ENCODE measurements at places on chromosomes 12 and 14.
A peak's percentile ranks its signal among the peaks of the same experiment; 100 is the strongest.

DNA sequence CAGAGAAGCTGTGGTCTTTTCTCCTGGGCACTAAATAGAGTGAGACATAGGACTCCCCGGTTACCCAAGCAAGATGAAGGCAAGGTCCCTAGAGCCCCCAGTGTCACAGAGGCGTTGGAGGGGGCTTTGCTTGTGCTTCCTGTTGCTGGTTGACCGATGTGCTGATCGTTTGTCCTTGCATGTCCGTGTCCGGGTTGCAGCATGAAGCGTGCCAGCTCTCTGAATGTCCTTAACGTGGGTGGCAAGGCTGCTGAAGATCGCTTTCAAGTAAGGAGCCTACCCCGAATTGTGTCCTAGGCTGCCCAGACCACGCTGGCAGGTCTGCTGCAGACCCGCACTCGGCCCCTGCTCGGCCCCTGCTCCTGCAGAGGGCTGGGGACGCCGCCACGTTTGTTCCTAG lies 23.1 kb downstream of the XRCC3 start:
- DNase-seq = no peak

DNA sequence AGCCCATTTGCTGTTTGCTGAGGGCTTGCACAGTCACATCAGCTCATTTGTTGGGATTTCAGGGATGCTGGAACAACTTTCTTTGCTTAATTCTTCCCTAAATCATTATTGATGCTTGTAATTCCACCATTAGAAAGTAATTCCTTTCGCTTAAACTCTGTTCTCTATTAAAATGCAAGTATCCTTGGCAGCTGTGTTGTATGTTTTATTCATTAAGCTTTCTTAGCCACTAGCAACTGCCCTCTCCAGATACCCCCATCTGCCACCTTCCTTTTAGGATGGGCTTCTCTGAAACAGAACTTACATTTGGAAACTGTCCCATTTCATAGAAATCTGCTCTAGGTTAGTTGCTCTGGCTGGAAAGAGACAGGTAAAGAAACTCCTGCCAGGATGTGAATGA lies 43.7 kb downstream of the ADCK1 start:
- DNase-seq = no peak

DNA sequence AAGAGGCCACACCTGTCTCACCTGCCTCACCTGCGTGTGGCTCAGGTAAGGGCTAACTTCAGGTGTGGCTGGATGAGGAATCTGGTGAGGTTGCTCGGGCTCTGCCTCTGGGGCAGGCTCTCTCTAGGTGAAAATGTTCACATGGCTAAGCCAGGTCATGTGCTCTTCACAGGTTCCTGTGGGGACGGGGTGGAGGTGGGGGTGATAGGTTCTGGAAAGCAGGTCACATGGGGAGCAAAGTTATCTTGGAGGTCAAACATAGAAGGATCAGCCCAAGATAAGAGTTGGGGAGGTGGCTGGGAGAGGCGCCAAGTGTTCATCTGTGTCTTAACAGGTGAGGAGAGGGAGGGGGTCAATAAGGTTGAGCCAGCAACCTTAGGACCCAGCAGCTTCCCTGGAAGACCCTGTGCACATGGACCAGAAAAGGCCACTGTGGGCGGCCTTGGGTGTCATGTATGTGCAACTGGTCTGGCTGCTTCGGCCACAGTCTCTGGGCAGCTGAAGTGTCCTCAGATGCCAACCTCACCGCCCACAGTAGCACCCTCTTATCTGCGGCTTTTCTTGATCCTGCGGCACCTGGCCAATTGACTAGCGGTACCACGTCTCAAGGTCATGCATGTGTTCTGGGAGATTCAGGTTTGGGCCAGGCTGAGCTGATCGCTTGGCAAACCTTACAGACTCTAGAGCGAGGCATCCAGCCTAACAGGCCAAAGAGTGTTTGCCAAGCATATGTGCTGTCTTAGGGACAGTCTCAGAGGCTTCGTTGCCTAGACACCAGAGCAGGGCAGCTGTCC lies 60.5 kb downstream of the CACNA1C start:
- DNase-seq = no peak

- DNase-seq = no peak
These were observed 166.4 kb downstream of the STXBP6 start for GRCh38 chr14:24883576-24883975.

DNA sequence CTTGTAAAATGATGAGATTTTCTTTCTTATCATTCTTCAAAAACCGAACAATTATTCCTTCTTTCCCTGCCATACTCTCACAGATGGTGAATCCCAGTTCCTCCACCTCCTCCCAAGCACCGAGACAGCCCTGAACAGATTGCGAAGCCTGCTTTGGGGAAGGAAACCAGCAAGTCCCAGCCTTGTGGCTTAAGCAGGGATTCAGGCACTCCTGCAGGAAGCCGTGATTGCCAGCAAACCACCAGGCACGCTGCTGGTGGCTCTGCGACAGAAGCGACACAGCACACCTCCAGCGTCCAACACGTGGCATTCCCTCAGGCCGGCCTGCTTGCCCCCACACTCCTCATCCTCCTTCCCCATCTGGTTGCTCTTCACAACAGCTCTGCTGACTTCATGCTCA lies 237.7 kb downstream of the GXYLT1 start:
- no peak for DNase-seq

- DNase-seq = no peak
These were observed 134.5 kb upstream of the MED13L start for GRCh38 chr12:116411977-116412376.

DNA sequence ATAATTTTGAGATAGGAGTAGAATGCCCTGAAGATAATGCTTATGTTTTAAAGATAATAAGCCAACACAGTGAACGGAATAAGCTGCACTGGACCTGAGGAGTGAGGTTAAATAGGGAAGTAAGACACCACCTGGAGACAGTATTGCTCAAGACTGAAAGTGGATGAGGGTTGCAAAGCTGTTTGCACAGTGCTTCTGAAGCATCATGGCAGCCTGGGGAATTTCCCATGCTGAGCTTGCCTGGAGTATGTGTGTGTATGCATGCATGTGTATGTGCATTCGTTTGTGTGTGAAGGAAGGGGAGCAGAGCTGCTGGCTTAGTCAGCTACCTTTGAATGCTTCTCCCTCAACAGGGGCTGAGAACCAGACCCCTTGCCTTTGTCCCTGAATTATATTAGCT lies 35.8 kb downstream of the BHLHE41 start:
- DNase-seq = no peak

DNA sequence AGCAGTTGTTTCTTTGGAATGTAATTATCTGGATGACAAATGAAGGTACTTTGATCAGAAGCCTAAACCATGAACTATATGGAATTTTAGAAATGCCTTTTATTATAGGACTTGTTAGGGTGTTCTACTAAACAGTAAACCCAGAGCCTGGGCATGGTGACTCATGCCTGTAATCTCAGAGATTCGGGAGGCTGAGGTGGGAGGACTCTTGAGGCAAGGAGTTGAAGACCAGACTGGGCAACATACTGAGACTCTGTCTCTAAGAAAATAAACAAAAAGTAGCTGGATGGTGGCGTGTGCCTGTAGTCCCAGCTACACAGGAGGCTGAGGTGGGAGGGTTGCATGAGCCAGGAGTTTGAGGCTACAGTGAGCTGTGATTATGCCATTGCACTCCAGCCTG lies 23.9 kb downstream of the PALS1 start:
- DNase-seq = no peak

- no peak for DNase-seq
These were observed 28.4 kb upstream of the PTPRR start for GRCh38 chr12:70948976-70949336.

GRCh38 chr12:19244312-19244711 lies 114.8 kb downstream of the PLEKHA5 start:
- DNase-seq = no peak

DNA sequence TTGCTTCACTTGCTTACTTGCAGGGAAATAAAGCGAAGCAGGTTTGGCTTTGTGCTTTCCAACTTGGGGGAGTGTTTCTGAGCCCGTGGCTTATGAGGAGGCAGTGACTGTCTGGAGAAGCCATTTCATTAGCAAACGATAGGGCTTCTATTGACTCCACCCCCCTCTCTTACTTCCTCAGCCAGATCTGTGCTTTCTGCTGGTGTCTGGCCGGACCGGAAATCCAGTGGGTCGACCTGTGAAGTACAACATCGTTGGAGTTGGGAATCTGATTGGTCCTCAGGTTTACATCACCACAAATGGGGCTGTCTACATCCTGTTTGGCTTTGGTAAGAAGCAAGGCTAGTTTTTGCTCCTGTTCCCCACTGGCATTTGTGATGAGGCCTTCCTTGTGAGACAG lies 22.3 kb downstream of the FAM234B start:
- DNase-seq = no peak

DNA sequence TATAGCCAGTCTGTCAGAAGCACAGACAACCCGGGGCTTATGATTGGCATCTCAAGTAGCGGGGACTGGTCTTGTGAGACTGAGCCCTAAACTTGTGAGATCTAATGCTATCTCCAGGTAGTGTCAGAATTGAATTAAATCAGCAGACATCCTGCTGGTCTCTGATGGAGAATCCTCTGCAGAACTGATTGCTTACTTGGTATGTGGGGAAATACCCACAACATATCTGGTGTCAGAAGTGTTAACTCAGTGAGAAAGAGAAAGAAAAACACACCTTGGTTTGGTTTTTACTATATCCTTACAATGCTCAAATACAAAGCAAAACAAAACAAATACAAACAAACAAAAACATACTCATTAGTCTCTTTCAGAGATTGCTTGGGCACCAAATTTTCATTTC lies 10.0 kb downstream of the SEL1L start:
- DNase-seq = no peak

- no peak for DNase-seq
These were observed 5.5 kb downstream of the DUSP6 start for GRCh38 chr12:89346741-89347324.

- no peak for DNase-seq
These were observed 23.2 kb downstream of the TMTC2 start for GRCh38 chr12:82709794-82710355.

GRCh38 chr12:121495746-121496145 lies 85.1 kb downstream of the KDM2B start:
- no peak for DNase-seq

GRCh38 chr12:132909030-132909368 lies 21.6 kb upstream of the CHFR start:
- no peak for DNase-seq

GRCh38 chr12:130335517-130336392 lies 1.9 kb upstream of the PIWIL1 start:
- no peak for DNase-seq

DNA sequence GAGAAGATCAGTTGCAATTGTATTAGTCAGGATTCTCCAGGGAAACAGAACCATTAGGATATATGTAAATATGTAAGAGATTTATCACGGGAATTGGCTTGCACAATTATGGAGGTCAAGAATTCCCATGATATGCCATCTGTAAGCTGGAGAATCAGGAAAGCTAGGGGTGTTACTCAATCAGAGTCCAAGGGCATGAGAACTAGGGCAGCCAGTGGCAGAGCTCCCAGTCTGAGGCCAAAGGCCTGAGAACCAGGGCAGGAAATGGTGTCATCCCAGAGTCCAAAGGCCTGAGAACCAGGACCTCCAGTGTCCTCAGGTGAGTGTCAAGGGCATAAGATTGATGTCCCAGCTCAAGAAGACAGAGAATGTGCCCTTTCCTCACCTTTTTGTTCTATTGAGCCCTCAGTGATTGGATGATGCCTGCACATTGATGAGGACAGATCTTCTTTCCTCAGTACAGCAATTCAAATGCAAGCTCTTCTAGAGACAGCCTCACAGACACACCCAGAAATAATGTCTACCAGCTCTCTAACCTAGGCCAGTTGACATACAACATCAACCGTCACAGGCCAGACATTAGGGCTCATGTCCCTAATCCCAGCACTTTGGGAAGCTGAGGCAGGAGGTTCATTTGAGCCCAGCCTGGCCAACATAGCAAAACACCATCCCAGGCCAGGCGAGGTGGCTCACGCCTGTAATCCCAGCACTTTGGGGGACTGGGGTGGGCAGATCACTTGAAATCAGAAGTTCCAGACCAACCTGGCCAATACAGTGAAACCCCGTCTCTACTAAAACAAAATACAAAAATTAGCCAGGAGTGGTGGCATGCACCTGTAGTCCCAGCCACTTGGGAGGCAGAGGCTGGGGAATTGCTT lies 34.9 kb upstream of the ZNF740 start:
- DNase-seq = no peak

DNA sequence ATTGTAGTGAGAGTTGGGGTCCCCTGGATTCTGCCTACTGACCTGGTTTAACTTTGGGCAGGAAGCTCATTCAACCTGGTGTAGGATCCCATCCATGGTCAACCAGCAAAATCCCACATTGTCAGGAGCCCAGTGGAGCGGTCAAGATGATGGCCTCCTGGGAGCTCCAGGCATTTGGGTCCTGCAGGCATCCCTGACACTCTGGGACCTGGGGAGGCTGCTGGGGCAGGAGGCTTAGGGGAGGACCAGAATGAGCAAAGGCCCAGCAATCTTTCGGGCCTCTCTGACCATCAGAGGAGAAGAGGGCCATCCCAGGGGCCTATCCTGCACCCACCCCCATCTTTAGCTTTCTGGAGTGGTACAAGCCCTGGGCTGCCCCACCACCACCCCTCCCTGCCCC lies 104.0 kb downstream of the PRMT8 start:
- no peak for DNase-seq

- DNase-seq = peak; percentile 65
These were observed 679 bp downstream of the ARF6 start for GRCh38 chr14:49893309-49894213.

- DNase-seq = no peak
These were observed 376.7 kb downstream of the ZFP36L1 start for GRCh38 chr14:68416171-68416570.

GRCh38 chr14:104860414-104860813 lies 4.7 kb upstream of the CEP170B start:
- no peak for DNase-seq

DNA sequence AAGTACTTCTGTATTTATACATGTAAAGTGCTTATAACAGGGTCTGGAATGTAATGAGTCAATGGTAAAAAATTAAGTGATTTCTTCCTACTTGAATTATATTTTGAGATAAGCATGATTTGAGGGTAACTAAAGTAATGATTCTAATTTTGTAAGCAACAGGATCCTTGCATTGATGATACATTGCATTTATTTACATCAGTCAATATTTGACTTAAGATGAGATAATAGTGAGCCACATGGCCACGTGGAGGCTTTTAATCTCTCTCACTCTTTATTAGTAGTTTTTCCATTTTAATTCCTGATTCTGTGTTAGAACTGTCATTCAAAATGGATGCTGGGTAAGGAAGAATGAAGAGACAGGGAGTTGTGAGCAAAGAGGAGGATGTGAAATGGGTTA lies 298.1 kb upstream of the PRICKLE1 start:
- no peak for DNase-seq

DNA sequence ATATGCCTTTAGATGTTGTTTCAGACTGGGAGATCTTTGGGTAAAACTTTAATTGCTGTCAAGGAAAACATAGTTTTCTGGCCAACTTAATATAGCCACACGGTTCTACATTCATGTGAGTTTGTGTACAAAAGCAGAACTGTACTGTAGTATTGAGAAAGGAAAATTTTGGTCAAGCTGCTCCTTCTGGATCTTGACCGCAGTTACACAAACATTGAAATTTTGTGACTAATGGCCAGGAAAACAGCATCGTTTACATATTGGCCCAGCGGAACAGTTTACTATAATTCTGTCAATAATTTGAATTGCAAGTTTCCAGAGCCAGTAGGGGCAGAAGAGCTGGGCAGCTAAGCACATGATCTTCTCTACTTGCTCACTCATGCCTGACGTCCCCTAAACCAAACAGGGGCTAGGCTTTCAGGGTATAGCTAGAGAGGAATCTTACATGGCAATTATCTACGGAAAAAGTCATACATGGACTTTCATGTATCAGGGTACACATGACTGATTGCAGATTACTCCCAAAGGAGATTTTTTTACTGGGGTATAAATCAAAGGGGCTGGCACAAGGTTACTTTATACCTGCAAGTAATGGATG lies 11.4 kb upstream of the ART4 start:
- no peak for DNase-seq
